Hepatocyte (in vitro differentiated cells): ENCODE measurements at places on chromosomes 7 and 10. TPM values are rescaled to one million over a fixed set of nuclear protein-coding genes. Genes with fewer than 3 reads are reported as not detected.

DNA sequence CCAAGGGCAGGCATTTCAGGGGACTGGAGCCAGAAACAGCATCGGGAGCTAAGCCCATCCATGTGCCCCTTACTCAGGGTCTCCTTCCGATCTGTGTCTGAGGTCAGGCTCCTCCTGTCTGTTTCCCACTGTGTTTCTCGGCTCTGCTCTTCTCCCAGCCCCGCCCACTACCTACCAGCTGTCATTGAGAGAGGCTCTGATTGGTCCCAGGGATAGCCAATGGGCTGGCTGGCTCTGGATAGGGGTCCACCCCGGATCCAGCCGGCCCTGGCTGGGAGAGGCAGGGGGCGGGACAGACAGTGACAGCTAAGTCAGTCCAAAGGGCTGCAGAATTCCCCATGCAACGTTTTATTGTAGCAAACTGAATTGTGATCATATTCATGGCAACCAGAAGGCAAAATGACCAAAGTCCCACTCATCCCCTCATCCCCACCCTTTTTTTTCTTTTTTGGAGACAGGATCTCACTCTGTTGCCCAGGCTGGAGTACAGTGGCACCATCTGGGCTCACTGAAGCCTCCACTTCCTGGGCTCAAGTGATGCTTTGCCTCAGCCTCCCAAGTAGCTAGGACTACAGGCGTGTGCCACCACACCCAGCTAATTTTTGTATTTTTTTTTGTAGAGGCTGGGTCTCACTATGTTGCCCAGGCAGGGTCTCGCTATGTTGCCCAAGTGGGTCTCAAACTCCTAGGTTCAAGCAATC, 76.3 kb downstream of the CLIP2 start:
- H3K4me3 ChIP-seq = no peak overlapping the region
- H3K27ac ChIP-seq = no peak overlapping the region
- H3K4me1 ChIP-seq = no peaks in the 10 kb centered on the region
- H3K27me3 ChIP-seq = no peaks in the 10 kb centered on the region
- DNase-seq = peak; percentile 83

TRPV5 gene
- total RNA-seq = not detected in 2 replicates

- H3K27me3 ChIP-seq = no peaks in the 10 kb centered on the region
- H3K4me3 ChIP-seq = no peak overlapping the region
- H3K4me1 ChIP-seq = no peaks in the 10 kb centered on the region
- H3K36me3 ChIP-seq = no peaks in the 10 kb centered on the region
Observed at GRCh38 chr7:106183952-106184351, 71.8 kb upstream of the SYPL1 start.

GRCh38 chr10:25064401-25064800, 48.0 kb downstream of the THNSL1 start:
- DNase-seq = no peak
- H3K27ac ChIP-seq = no peak overlapping the region
- H3K4me3 ChIP-seq = no peak overlapping the region
- no peaks in the 10 kb centered on the region for H3K36me3 ChIP-seq
